ENCODE measurements at places on chromosomes 2 and 18.

DNA sequence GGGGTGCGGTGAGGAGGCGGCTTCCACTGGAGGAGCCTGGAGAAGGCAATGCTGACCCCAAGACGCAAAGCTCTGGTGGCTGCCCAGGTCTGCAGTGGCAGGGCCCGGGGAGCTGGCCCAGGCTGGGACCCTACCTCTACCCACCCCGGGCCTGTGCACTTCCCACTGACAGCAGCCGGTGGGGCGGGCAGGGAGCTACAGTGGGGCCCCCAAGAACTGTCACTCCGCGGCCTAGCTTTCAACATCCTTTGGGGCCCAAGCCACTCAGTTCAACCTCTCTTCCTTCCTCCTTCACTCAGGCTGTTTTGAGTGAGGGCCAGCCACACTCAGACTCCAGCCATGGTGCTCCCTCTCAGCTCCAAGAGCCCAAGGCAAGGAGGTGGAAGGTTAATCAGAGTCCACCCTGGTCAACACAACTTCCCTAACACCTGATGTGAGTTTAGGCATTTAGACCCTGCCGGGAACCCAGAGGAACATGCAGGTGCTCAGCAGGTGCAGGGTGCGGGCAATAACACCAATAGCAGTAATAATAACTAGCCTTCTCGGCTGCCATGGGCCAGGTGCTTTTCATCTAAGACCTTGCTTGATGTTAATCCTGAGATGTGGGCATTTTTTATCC, 93.6 kb downstream of the ZFP36L2 start:
- DNase-seq: no peak

DNA sequence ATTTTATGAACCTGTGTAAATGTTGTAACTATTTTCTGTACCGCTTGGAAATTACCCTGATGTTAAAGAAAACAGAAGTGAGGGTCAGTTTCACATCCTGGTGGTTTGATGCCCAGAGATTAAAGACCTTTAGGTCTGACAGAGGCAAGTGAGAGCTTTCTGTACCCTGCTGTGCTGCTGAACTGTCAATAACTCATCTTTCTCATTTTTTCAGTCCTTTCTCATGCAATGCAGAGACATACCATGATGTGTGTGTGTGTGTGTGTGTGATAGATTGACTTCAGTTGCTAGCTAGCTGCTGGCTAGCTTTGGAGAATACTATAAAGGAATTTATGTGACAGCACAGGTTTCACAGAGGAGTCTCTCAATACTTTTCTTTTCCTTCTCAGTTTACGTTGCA, 2025.6 kb upstream of the LRRTM1 start:
- DNase-seq: no peak

- DNase-seq: no peak
These were observed 1050.7 kb upstream of the PIK3C3 start for GRCh38 chr18:40904295-40904694.

DNA sequence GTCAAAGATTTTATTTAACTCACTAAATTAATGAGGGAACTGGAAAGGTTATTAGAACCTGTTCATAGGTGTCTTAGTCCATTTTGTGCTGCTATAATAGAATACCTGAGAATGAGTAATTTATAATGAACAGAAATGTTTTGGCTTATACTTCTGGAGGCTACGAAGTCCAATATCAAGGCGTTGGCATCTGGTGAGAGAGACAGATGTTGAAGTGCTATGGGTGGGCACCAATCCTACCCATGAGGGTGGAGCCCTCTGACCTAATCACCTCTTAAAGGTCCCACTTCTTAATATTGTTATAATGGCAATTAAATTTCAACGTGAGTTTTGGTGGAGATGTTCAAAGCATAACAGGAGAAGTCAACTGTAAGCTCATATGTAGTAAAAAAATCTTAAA, 5.1 kb downstream of the RPIA start:
- DNase-seq: no peak

- DNase-seq: no peak
These were observed 34.1 kb downstream of the SLC66A2 start for GRCh38 chr18:79917169-79917852.

DNA sequence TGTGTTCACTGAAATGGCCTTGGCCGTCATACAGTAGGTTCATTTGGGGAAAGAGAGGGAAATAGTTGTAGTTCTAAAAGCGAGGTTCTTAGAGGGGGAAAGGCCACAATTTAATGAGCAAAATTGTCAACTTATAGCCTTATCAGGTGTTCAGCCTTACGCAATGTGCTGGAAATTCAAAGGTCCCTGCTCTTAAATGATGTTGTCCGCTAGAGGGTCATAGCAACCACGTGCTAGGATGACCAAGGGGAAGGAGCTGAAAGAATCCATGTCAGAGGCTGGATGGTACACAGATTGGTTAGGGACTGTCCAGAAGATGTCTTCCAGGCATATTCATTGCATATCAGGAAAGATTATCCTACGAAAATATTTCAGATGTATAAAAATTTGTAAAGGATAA, 282.3 kb upstream of the MEX3C start:
- no peak for DNase-seq

GRCh38 chr18:46649071-46649862, 7.8 kb downstream of the LOXHD1 start:
- no peak for DNase-seq

GRCh38 chr18:79136742-79137141, 67.5 kb downstream of the ATP9B start:
- DNase-seq: no peak

GRCh38 chr2:98731894-98732349, 990 bp upstream of the MGAT4A start:
- DNase-seq: no peak

- no peak for DNase-seq
These were observed 218.6 kb downstream of the DYM start for GRCh38 chr18:49241852-49242251.

- DNase-seq: no peak
These were observed 245.8 kb downstream of the DPP10 start for GRCh38 chr2:114688241-114688640.

Data from stimulated activated CD8-positive, alpha-beta memory T cell treated with anti-CD3 and anti-CD28 coated beads, Interleukin-2, amount 100 ng/mL, for 1 hour (primary cell).